Naive B cell (primary cell): ENCODE measurements at places on chromosomes 5 and 9. TPM values are rescaled to one million over a fixed set of nuclear protein-coding genes. Genes with fewer than 3 reads are reported as not detected.
A peak's percentile ranks its signal among the peaks of the same experiment; 100 is the strongest.

- no peaks in the 10 kb centered on the region for H3K36me3 ChIP-seq
- H3K27me3 ChIP-seq, result no peaks in the 10 kb centered on the region
- H3K27ac ChIP-seq, result peak overlapping the region; percentile 99
- H3K4me3 ChIP-seq, result peak overlapping the region; percentile 13
These were observed 24.7 kb downstream of the FNBP1 start for GRCh38 chr9:130018265-130018664.

DNA sequence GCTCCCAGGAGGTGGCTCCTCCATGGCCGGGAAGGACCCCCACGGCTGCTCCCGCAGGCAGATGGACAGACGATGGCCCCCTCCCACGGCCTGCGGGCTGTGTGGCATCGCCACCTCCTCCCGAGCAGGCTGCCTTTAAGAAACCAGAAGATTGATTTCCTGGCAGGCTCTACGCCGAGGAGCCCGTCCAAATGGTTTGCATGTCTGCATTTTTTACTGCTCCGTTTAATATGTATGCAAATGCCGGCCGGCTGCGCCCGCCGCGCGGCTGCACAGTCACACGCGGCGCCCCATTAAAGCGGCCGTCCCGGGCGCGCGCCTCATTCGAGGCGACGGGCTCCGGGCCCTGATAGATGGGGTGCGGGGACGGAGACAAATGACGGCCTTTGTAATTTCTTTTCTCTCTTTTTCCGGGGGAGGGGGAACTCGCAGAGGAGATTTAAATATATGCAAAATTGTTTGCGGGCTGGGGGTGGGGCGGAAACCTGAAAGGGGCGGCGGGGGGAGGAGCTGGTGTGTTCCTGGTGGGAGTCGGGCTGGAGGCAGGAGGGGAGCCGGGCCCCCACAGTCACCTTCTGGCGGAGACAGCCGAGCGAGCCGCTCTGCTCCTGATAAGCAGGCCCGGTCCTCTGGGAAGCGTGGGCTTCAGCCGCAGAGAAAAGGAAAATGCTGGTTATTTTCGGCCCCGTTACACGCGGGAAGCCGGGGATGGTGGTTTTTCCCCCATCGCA lies 158.7 kb upstream of the IER5L start:
- peak overlapping the region; percentile 85 for H3K4me3 ChIP-seq
- H3K27ac ChIP-seq, result no peak overlapping the region
- H3K36me3 ChIP-seq, result peaks cover 8% of the 10 kb centered on the region
- peaks cover 32% of the 10 kb centered on the region for H3K4me1 ChIP-seq
- peaks cover 56% of the 10 kb centered on the region for H3K27me3 ChIP-seq

- no peaks in the 10 kb centered on the region for H3K4me1 ChIP-seq
- DNase-seq, result no peak
- no peaks in the 10 kb centered on the region for H3K36me3 ChIP-seq
- H3K4me3 ChIP-seq, result no peak overlapping the region
- H3K27me3 ChIP-seq, result no peaks in the 10 kb centered on the region
These were observed 267.4 kb downstream of the CHSY3 start for GRCh38 chr5:130171699-130172098.

- H3K36me3 ChIP-seq, result no peaks in the 10 kb centered on the region
- H3K27ac ChIP-seq, result peak overlapping the region; percentile 87
- H3K4me1 ChIP-seq, result peaks cover 32% of the 10 kb centered on the region
These were observed 9.0 kb upstream of the NSD1 start for GRCh38 chr5:177124486-177124991.

GRCh38 chr9:127388037-127388855 lies 8.7 kb upstream of the SLC2A8 start:
- no peak for DNase-seq
- no peaks in the 10 kb centered on the region for H3K4me1 ChIP-seq
- no peak overlapping the region for H3K4me3 ChIP-seq

DNA sequence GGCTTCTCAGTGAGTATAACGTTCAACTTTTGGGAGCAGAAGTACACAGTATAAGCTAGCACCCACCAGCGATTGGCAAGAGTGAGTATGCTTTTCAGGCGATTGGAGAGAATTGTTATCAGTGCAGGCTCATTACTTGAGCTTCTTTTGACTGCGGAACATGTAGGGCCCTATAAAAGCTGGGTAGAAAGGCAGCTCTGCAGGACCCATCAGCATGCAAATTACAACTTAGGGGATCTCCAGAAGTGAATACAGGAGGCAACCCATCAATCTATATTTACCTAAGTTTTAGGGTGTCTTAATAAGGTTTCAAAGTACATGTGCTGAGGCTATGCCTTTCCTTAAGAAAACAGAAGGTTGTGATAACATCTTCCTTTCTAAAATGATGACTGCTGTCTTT lies 225.0 kb downstream of the MLLT3 start:
- H3K4me3 ChIP-seq, result no peak overlapping the region
- no peak overlapping the region for H3K27ac ChIP-seq
- H3K4me1 ChIP-seq, result no peaks in the 10 kb centered on the region
- no peaks in the 10 kb centered on the region for H3K27me3 ChIP-seq
- DNase-seq, result no peak

- no peak overlapping the region for H3K4me3 ChIP-seq
- no peaks in the 10 kb centered on the region for H3K27me3 ChIP-seq
- no peak overlapping the region for H3K27ac ChIP-seq
- no peak for DNase-seq
These were observed 176.7 kb downstream of the PRR16 start for GRCh38 chr5:120640778-120641177.

PLEKHG4B gene
- 0.03 TPM for polyA plus RNA-seq

CARD9 gene
- 0.30 TPM for polyA plus RNA-seq

FAM174A gene
- polyA plus RNA-seq, result 6.9 TPM

SMIM3 gene
- polyA plus RNA-seq, result 1.1 TPM

AIF1L gene
- not detected for polyA plus RNA-seq
